ENCODE measurements at places on chromosomes 1 and 21.

- no peak for DNase-seq
Observed at GRCh38 chr1:201552941-201553351, 14.0 kb downstream of the NAV1 start.

DNA sequence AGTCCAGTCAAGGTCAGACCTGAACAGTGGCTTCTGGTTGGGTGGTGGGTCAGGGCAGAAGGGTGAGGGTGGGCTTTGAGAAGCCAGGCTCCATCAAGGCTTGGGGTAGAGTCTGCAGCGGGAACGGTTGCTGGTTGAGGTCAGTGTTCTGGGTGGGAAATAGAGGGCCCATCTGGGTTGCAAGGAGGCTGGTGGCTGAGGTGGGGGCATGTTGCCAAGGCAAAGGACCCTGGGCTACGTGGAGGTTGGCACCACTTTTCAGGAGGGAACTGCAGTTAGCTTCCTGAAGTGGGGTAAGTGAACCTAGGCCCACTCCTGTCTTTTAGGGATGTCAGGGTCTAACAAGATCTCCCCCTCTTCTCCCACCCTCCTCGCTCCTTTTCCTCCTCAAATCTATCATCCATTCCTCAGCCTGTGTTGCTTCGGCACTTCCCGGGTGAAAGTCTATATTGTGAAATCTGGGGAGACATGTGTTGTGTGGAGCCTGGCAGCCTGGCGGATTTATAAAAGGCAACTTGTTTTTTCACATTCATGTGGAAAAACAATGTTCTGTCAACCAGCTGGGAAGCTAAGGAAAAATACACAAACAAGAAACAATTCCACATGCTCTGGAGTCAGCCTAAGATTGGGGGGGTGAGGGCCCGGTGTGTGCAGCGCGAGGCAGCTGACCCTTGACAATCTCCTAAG lies 1.5 kb downstream of the IL22RA1 start:
- DNase-seq = peak; percentile 37

DNA sequence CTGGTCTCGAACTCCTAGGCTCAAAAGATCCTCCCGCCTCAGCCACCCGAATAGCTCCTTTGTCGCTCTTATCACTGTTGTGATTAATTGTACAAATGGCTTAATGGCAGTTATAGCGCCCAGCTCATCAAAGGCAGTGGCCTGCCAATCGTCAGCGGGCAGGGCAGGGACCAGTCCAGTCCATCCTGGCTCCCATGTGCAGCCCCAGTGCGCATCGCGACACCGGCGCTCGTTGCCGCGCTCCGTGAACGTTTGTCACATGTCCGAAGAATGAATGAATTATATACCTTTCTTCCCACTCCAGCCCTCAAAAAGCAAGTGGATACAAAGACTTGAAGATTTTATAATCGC lies 18.4 kb downstream of the MTX1 start:
- DNase-seq = peak; percentile 75

DNA sequence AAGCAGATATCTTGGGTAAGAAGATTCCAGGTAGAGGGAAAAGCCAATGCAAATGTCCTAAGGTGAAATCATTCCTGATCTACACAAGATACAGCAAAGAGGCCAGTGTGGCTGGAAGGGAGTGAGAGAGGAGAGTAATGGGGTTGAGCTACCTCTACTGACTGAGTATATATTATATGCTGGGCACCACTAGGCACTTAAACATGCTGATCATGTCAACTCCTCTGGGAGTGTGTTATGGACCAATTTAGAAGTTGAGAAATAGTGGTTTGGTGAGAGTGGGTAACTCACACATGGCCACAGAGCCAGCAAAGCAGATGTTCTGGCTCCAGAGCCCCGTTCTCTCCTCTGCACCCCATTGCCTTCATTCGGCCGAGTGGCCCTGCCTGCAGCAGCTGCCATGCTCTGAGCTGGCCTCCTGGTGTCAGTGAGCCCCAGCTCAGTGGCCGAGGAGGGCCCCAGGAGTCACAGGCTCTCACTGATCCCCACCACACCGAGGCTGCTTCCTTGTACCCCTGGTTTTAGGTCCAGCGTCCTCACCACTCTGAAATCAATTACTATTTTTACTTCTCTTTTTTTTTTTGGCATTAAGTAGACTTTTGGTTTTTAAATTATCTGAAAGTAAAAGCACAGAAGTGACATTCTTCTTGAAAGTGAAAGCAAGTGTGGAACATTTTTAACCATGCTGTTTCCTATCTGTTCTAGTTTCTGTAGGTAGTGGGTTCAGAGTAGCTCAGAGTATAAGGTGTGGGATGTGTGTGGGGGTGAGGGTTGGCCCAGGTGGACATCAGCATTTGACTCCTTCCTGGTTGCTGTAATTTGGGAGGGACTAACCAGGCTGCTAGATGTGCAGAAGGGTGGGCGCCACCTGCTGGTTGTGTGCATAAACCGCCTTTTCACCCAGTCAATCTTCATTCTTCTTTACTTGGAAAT lies 45.8 kb upstream of the CRNN start:
- peak; percentile 81 for DNase-seq

- DNase-seq = no peak
Observed at GRCh38 chr1:28045777-28046176, 42.6 kb downstream of the EYA3 start.

DNA sequence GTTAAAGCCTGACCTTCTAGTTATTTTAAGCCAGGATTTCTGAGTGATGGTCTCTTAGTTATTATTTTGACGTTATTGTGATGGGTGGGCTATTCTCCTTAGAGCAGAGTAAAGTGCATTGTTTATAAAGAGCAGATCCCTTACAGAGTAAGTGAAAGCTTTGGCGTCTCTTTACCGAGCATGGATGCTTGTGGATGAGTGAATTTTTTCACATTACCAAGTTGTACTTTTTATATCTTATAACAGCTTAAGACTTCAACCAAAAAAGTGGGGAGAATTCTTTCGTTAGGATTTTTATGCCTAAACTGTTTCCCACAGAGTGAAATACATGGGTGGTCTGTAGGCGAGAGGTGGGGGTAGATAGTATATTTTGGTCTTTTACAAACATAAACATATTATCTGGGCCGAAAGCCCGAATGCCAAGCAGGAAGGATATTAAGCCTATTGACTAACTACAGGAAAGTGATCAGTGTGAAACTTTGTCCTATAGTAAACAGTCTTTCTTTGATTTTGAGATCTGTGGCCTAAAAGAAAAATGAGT lies 279.1 kb upstream of the C1orf105 start:
- no peak for DNase-seq

DNA sequence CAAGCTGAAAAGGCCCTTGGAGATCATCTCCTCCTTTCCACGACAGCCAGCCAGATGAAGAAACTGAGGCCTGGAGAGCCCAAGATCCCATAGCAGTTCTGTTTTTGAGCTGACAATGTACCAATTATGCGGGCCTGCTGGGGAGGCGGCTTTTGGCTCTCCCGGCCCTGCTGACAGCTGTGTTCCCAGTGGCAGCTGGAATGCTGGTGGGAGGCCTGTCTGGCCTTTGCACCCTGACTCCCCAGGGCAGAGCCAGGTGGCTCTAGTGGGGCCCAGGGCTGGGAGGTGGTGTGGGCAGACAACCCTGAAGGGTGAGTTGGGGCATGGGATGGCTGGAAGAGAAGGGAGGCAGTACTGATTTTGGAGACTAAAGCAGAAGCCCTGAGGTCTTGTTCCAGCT lies 30.7 kb upstream of the WASF2 start:
- no peak for DNase-seq

- DNase-seq = no peak
Observed at GRCh38 chr21:38984568-38984967, 178.8 kb downstream of the ETS2 start.

- peak; percentile 14 for DNase-seq
Observed at GRCh38 chr21:31354604-31355443, 10.8 kb upstream of the TIAM1 start.

DNA sequence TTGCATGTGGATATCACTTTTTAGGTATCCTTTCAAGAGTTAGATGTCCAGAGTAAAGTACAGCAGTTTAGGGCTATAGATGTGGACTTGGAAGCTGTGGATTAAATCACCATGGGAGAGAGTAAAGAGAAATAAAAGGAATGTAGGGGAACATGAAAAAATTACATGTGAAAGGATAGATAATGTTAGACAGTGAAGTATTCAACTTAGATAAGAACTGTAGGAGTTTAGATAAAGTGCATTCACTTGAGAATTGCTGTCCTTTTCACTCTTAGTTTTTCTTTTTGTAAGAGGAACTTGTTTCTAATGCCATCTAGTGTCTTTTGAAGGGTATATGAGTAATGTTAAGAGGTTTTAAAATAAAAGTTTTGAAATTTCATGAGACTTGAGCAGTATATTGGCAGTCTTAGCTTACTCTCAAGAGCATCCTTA lies 40.1 kb downstream of the MAST2 start:
- peak; percentile 3 for DNase-seq

GRCh38 chr1:2819831-2820730 lies 18.6 kb upstream of the TTC34 start:
- no peak for DNase-seq

DNA sequence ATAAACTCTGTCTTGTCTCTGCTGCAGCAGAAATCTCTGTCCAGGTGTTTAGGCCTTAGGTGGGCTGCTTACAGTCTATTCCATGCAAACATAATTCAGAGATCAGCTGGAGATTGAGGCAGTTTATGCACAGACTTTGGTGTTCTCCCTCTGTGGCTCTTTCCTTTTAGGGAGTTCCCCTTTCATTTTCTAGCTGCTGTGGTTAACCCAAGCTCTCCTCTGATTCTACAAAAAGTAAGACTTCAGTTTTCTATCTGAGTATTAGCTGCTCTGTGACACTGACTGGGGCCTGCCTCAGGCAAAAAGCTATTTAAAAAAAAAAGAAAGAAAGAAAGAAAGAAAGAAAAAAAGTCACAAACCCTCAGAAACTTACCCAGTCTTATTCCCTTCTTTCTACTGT lies 211.1 kb downstream of the CAMTA1 start:
- DNase-seq = no peak

DNA sequence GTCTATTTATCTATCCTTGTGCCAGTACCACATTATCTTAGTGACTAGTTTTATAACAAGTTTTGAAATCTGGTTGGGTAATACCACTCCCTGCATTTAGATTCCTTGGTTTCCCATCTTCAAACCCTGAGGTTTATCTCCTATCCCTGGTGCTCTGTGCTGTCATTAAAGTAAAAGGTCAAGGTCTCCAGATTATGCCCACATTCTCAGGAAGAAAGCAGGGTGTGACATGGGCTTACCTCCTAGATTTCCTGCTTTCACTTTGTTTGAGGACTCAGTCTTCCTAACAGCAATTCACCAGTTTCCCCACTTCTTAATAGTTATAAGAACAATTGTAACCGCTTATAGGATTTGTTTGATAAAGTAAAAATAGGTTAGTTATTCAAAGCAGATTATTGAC lies 86.0 kb downstream of the CACHD1 start:
- DNase-seq = no peak

DNA sequence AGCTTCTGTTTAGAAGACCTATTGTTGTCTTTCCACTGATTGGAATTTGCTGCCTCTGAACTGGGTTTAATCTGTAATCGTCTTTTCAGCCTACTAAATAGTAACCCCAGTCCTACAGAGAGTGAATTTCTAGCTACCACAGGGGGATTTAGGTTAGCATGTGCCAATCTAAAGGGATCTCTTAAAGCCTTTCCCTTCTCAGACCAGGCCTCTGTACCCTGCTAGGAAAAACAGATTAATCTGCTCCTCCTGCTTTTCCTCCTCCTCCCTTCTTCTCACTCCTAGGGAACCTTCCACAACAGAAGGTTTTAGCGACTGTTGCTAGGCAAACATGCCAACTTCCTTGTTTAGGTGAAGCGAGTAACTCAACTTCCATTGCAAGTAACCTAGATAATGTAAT lies 1.3 kb upstream of the RC3H1 start:
- DNase-seq = peak; percentile 95

- DNase-seq = no peak
Observed at GRCh38 chr21:27292783-27293182, 325.9 kb upstream of the ADAMTS5 start.

GRCh38 chr1:9559673-9560072 lies 20.4 kb downstream of the SLC25A33 start:
- DNase-seq = no peak

DNA sequence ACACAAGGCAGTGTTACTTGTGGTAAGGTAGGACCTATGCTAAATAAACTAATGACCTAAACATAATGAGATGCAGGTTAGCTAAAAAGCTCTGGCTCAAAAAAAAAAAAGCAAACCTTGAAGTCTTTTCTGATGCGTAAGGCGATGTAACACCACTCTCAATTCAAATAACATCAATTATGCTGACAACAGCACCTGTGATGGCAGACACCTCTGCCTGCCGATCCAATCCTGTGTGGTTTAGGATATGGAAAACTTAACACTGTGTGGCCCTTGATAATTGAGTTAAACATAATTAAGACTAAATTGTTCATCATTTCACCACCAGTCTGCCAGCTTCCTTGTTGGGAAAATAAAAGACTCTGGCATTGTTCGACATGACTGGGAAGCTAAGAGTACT lies 9.1 kb downstream of the RPAP2 start:
- no peak for DNase-seq

GRCh38 chr1:37449936-37450335 lies 24.4 kb upstream of the ZC3H12A start:
- DNase-seq = no peak

GRCh38 chr1:9181176-9181906 lies 52.4 kb upstream of the GPR157 start:
- peak; percentile 66 for DNase-seq

DNA sequence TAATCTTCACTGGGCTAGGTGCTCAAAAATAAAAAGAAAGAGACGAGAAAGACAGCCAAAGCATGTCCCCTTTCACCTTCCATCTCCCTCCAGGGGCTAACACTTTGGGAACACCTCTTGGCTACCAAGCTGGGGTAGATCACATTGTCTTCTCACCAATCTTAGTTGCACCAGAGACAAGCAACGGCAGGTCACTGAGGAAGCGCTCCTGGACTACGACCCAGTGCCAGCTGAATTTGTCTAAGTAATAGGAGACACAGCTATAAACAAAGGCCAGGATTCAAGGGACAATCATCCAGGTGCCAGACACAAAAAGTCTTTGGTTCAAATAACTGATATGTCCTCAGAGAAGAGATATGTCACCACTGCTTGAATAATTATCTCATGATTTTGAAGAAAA lies 100.4 kb downstream of the SLC45A1 start:
- no peak for DNase-seq

GRCh38 chr1:200867018-200867811 lies 5.6 kb upstream of the GPR25 start:
- no peak for DNase-seq

DNA sequence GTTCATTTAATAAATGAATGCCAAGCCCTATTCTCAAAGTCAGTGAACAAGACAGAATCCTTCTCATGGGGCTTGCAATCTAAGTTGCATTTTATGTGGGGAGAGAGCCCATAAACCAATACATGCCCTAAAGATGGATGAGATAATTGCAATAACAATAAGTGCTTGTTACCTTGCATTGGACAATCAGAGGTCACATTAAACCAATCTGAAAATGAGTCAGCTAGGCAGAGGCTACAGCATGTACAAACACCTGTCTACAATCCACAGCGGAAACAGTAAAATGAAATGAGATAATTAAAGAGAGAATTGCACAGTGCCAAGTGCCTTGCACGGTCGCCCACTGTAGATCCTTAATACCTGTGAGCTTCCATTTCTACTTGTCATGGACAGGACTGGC lies 7.4 kb upstream of the IGFN1 start:
- no peak for DNase-seq
